GM23248 (cell line): ENCODE measurements at places on chromosomes 12 and 14. TPM values are rescaled to one million over a fixed set of nuclear protein-coding genes. Genes with fewer than 3 reads are reported as not detected.

SERPINA3 gene
- total RNA-seq: 0.89 and 1.1 TPM in 2 replicates

- H3K27me3 ChIP-seq: no peaks in the 10 kb centered on the region
- H3K27ac ChIP-seq: no peak overlapping the region
- peak; percentile 45 for DNase-seq
- H3K36me3 ChIP-seq: no peaks in the 10 kb centered on the region
- no peak overlapping the region for H3K4me3 ChIP-seq
Observed at GRCh38 chr12:16553457-16553856, 52.5 kb downstream of the LMO3 start.

INTS13 gene
- total RNA-seq: 31.6 and 49.7 TPM in 2 replicates

SYT10 gene
- not detected in 2 replicates for total RNA-seq

KRT77 gene
- total RNA-seq: not detected in 2 replicates

GRCh38 chr14:88840926-88841325 is 16.5 kb downstream of the TTC8 start:
- H3K36me3 ChIP-seq: peaks cover 5% of the 10 kb centered on the region; the same call in 1 of the 2 replicates
- DNase-seq: no peak
- no peaks in the 10 kb centered on the region for H3K27me3 ChIP-seq
- H3K4me1 ChIP-seq: peaks cover 23% of the 10 kb centered on the region
- H3K27ac ChIP-seq: no peak overlapping the region

- peak; percentile 77 for DNase-seq
- peaks cover 55% of the 10 kb centered on the region for H3K4me1 ChIP-seq
- H3K4me3 ChIP-seq: no peak overlapping the region
Observed at GRCh38 chr12:76591476-76591875, 31.9 kb upstream of the OSBPL8 start.

- peaks cover 31% of the 10 kb centered on the region for H3K4me1 ChIP-seq
- no peak for DNase-seq
- no peak overlapping the region for H3K4me3 ChIP-seq
- peak overlapping the region; percentile 94 for H3K27ac ChIP-seq
- H3K36me3 ChIP-seq: no peaks in the 10 kb centered on the region
Observed at GRCh38 chr12:69556383-69556782, 28.9 kb upstream of the CCT2 start.

- H3K27me3 ChIP-seq: no peaks in the 10 kb centered on the region
- no peak overlapping the region for H3K27ac ChIP-seq
- no peaks in the 10 kb centered on the region for H3K4me1 ChIP-seq
- H3K4me3 ChIP-seq: no peak overlapping the region
Observed at GRCh38 chr12:91766454-91766853, 379.2 kb downstream of the BTG1 start.

DNA sequence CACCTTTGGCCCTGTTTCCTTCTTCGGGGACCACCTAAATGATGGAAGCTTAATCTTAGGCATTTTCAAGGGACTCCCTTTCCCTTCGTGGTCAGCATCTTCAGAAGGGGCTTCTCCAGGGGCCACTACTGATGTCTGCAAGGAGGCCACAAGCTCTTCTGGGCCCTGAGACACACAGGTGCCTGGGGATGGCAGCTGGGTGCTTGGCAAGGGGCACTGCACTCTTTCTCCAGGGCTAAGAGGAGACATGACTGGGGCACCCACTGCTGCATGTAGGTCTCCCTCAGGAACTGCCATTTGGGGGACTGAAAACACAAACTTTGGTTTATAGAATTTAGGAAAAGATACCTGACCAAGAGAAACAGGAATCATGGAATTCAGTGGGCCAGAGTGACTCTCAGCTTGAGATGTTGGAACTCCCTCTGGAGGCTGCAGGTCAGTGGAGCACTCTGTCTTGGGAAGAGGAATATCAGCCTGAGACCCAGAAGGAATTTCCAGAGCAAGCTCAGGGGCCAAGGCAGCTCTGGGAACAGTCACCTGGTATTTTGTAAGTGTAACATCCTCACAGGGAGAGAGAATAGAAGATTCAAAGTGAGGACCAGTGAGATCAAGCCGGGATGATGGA is 16.0 kb downstream of the PLD4 start:
- no peak overlapping the region for H3K27ac ChIP-seq
- H3K36me3 ChIP-seq: no peaks in the 10 kb centered on the region
- H3K27me3 ChIP-seq: no peaks in the 10 kb centered on the region
- no peak for DNase-seq

DNA sequence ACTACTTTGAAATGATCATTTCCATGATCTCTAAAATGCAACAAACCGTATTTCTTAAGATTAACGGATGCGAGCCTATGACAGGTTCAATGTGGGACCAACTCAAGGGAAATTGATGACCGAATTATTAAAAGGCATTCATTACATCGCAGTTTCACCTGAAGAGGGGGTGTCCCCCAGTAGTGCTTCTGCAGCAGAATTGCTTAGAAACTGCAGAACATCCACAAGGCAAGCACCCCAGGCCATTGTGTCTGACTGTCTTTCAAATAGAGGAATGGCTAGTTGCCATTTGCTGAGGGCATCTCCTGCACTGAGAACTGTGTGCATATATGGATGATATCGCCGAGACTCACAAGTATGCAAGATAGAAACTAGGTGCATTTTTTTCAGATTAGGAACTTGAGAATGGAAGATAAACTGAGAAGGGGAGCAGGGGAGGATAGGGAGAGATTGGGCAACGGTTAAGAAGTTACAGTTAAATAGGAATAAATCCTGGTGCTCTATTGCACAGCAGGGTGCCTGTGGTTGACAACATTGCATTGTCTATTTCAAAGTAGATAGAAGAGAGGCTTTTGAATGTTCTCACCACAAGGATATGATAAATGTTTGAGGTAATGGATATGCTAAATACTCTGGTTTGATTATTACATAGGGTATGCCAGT is 234.3 kb upstream of the PLEKHG7 start:
- H3K4me1 ChIP-seq: peaks cover 20% of the 10 kb centered on the region; the same call in 1 of the 2 replicates
- H3K4me3 ChIP-seq: no peak overlapping the region
- DNase-seq: no peak
- no peak overlapping the region for H3K27ac ChIP-seq

- no peak for DNase-seq
- H3K27me3 ChIP-seq: no peaks in the 10 kb centered on the region
- H3K4me1 ChIP-seq: no peaks in the 10 kb centered on the region
Observed at GRCh38 chr12:12533238-12533829, 29.3 kb downstream of the DUSP16 start.

DNA sequence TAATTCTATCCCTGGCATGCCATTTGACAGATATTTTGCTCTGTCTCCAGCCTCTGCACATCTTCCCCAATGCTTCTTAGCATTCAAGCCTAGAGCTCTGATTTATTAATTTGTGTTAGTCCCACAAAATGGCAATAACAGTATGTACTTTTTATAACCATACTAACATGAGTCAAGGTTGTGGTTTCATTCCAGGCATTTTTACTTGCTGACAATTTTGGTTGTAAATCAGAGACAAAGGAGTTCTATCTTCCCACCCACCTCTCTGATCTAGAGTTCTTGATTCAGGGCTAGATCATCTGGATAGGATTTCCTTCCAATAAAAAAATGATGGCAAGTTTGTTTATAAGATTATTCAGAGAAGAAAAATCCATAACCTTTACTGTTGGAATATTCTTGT is 18.5 kb upstream of the CISTR start:
- peak overlapping the region; percentile 49 for H3K27ac ChIP-seq
- no peaks in the 10 kb centered on the region for H3K36me3 ChIP-seq
- peaks cover 28% of the 10 kb centered on the region for H3K4me1 ChIP-seq
- H3K4me3 ChIP-seq: 0 out of 2 replicates have a peak overlapping the region, but pooled peaks have one; percentile 10

DNA sequence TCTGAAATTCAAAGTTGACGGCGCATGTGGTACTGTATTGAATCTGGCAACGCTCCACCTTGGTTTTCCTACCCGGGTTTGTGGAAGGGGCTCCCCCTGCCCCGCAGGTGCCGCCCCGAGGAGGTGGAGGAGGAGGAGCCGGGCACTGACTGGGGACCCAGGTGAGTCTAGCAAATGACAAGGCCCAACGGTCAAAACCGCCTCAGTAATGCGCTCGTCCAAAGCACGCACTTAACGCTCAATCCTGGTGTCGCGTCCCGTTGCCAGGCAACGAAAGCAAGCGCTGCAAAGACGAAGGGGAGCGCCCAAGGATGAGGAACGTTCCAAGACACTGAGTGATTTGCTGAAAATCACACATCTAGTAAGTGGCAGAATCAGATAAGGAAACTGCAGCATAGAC is 24.0 kb upstream of the CLEC4E start:
- no peaks in the 10 kb centered on the region for H3K36me3 ChIP-seq
- H3K4me1 ChIP-seq: no peaks in the 10 kb centered on the region
- H3K4me3 ChIP-seq: no peak overlapping the region
- H3K27ac ChIP-seq: no peak overlapping the region

CCDC196 gene
- not detected in 2 replicates for total RNA-seq

SMCO2 gene
- not detected in 2 replicates for total RNA-seq

KRT83 gene
- not detected in 2 replicates for total RNA-seq

GRCh38 chr12:54977857-54978256 is 6.7 kb downstream of the TESPA1 start:
- H3K4me3 ChIP-seq: 0 out of 2 replicates have a peak overlapping the region, but pooled peaks have one; percentile 20
- H3K27ac ChIP-seq: peak overlapping the region; percentile 68
- no peak for DNase-seq
- peaks cover 23% of the 10 kb centered on the region for H3K4me1 ChIP-seq
- no peaks in the 10 kb centered on the region for H3K36me3 ChIP-seq

DNA sequence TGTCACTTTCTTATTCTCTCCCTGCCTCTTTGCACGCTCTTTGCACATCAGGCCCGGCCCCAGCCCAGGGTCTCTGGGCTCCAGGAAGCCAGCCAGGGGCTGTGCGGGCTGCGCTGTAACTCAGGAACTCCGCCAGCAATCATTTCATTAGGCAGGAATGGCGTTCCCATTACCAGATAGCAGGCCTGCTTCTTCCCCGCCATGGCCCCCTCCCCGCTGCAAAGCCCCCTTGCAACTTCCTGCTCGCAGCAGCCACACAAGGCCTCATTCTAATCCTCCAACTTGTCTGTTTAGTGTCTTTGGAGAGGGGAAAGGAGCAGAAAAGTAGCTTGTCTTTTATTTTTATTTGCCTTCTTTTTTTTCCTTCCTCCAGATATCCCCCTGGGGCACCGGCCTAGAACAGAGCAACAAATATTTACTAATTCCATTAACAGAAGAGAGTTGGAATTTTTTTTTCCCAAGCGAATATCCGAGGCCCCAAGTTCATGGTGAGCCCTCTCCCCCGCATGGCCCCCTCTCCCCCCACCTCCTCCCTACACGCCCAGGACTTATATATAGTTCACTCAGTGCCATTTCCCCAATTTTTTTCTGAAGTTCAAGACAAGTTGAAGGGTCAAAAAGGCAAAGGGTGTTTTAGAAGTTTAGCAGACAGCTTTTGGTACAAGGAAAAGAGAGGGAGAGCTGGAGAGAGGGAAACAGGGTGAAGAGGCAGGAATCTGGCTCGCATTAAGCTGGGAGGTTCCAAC is 329.4 kb upstream of the TBX3 start:
- no peak overlapping the region for H3K27ac ChIP-seq
- no peaks in the 10 kb centered on the region for H3K36me3 ChIP-seq
- H3K27me3 ChIP-seq: no peaks in the 10 kb centered on the region
- H3K4me3 ChIP-seq: no peak overlapping the region

- H3K4me3 ChIP-seq: no peak overlapping the region
- peaks cover 16% of the 10 kb centered on the region for H3K4me1 ChIP-seq
- no peaks in the 10 kb centered on the region for H3K27me3 ChIP-seq
- no peak for DNase-seq
- H3K27ac ChIP-seq: no peak overlapping the region
Observed at GRCh38 chr14:74521756-74522155, 28.2 kb downstream of the ISCA2 start.

GRCh38 chr12:20477672-20478071 is 109.3 kb downstream of the PDE3A start:
- no peaks in the 10 kb centered on the region for H3K36me3 ChIP-seq
- no peak overlapping the region for H3K4me3 ChIP-seq
- no peaks in the 10 kb centered on the region for H3K4me1 ChIP-seq
- no peak for DNase-seq
- H3K27ac ChIP-seq: no peak overlapping the region
- H3K27me3 ChIP-seq: no peaks in the 10 kb centered on the region

- H3K4me1 ChIP-seq: no peaks in the 10 kb centered on the region
- H3K27ac ChIP-seq: no peak overlapping the region
- H3K36me3 ChIP-seq: no peaks in the 10 kb centered on the region
- H3K27me3 ChIP-seq: no peaks in the 10 kb centered on the region
Observed at GRCh38 chr12:3634348-3634747, 118.6 kb downstream of the CRACR2A start.

DNA sequence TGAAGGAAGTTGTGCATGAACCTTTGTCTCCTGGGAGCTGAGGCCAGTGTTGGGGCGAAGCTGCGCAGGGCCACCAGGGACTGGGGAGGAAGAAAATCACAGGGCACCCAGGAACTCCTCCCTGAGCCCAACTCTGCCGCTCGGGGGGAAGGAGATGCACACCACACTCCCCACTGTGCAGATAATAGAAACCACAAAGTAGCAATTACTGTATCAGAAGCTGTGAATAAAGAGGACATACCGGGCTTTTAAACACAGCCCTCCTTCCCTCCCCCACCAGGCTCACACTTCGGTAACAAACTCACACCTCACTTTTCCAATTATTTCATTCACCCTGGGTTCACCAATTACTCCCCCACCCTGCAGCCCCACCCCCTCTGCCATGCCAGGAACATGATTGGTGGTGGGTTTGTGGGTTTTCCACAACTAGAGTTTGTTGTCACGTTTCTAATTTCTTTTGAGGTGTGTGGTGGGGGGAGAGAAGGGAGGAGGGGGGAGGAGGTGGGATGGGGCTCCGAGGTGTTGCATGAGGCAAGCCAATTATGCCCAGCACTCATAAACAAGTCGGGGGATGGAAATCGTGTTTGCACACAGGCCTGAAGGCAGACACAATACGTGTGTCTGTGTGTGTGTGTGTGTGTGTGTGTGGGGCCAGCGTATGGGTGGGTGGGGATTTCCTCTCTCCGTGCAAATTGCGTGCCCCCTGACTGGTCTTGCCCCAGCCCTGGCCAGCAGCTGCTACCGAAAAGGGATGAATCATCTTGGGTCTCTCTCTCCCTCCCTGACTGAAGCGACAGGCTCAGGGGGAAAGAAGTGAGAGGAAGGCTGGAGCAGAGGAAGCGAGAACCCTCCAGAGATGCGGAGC is 103.3 kb downstream of the RBM19 start:
- H3K27ac ChIP-seq: no peak overlapping the region
- H3K4me3 ChIP-seq: no peak overlapping the region
- peaks cover 6% of the 10 kb centered on the region; the same call in 1 of the 2 replicates for H3K4me1 ChIP-seq

RNF212B gene
- total RNA-seq: not detected in 2 replicates

DNA sequence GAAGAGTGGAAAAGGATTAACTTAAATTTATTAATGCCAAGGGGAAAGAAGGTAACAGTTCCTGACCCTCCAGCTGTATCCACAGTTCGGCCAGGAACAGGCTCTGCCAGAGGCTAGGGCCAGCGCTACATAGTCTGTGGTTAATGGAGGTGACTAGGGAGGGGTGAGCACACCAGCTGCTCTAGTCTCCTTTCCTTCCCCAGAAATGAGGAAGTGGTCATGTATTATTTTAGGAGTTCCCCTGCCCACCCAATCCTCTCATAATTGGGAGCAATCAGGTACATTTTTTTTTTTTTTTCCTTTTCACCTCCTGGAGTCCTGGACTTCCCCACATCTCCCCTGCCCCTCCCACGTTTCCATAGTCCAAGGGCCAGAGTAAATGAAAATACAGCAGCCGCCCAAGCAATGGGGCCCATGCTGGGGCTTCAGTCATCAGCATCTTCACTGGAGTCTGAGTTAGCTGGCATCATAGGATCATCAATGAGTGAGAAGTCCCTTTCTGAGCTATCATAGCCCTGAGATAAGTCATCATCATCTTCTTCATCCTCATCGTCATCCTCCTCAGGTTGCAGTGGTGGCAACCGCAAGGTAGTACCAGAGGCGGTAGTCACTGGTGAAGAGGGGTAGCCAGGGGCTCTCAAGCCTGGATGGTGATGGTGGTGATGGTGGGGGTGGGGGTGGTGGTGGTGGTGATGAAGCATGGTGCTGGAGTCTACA is 1.5 kb upstream of the SUPT16H start:
- H3K4me1 ChIP-seq: peaks cover 29% of the 10 kb centered on the region
- H3K36me3 ChIP-seq: peaks cover 31% of the 10 kb centered on the region
- DNase-seq: no peak

KRT71 gene
- not detected in 2 replicates for total RNA-seq
